ENCODE measurements at places on chromosomes 12 and 14. TPM values are rescaled to one million over a fixed set of nuclear protein-coding genes. Genes with fewer than 3 reads are reported as not detected.

The RNASE1 gene
- 1.7 TPM for total RNA-seq

The COQ5 gene
- total RNA-seq: 26.1 TPM

The TMEM233 gene
- total RNA-seq: not detected

The WDHD1 gene
- total RNA-seq: 27.0 TPM

The SLCO1B1 gene
- total RNA-seq: not detected

The CLEC1B gene
- not detected for total RNA-seq

The SPX gene
- 0.54 TPM for total RNA-seq

The CCDC38 gene
- not detected for total RNA-seq

The ADAM21 gene
- 0.25 TPM for total RNA-seq

The RNASE3 gene
- not detected for total RNA-seq

The CELA1 gene
- total RNA-seq: not detected

The TMPRSS12 gene
- not detected for total RNA-seq

The NELL2 gene
- 4.6 TPM for total RNA-seq

The ANKRD52 gene
- total RNA-seq: 8.7 TPM

The KRT6C gene
- not detected for total RNA-seq

The ARHGDIB gene
- total RNA-seq: 7.2 TPM

The ERBB3 gene
- 1.5 TPM for total RNA-seq

The GOLT1B gene
- 82.2 TPM for total RNA-seq

The CABP1 gene
- total RNA-seq: 0.54 TPM

The TRIP11 gene
- total RNA-seq: 37.0 TPM

The IL22 gene
- total RNA-seq: not detected

The LRRK2 gene
- 22.1 TPM for total RNA-seq

The MANSC1 gene
- 10.9 TPM for total RNA-seq

The ASCL4 gene
- total RNA-seq: not detected

The CHGA gene
- not detected for total RNA-seq

The CCDC177 gene
- total RNA-seq: not detected

The TMEM63C gene
- 1.9 TPM for total RNA-seq

The ABCC9 gene
- 20.0 TPM for total RNA-seq

The SMARCD1 gene
- 33.4 TPM for total RNA-seq

The RPS6KA5 gene
- total RNA-seq: 8.0 TPM

The ASPG gene
- total RNA-seq: not detected

The FBRSL1 gene
- 5.2 TPM for total RNA-seq

The OASL gene
- total RNA-seq: not detected

The RAD51AP1 gene
- 2.9 TPM for total RNA-seq

Data from fibroblast of the aortic adventitia (primary cell).